Ecto neural progenitor cell (in vitro differentiated cells): ENCODE measurements at places on chromosomes 6 and 20.

DNA sequence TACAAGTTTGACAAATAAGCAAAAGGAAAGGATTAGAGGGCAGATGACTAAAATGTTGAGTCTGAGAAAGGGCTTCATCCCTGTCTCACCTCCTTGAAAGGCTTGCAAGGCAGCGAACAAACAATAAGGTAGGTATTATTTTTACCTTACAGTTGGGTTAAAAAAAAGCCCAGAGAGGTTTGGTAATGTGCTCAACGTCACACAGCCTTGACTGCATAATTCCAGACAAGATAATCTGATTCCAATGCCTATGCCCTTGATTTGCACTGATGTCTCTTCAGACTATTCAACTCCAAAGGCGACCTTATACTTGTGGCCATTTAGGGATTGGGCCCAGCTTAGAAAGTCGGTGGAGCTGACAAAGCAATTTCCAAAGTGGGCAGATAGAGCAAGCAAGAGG, 1.7 kb downstream of the ARG1 start:
- DNase-seq: no peak

GRCh38 chr20:46014517-46015396, 6.0 kb downstream of the MMP9 start:
- DNase-seq: no peak

DNA sequence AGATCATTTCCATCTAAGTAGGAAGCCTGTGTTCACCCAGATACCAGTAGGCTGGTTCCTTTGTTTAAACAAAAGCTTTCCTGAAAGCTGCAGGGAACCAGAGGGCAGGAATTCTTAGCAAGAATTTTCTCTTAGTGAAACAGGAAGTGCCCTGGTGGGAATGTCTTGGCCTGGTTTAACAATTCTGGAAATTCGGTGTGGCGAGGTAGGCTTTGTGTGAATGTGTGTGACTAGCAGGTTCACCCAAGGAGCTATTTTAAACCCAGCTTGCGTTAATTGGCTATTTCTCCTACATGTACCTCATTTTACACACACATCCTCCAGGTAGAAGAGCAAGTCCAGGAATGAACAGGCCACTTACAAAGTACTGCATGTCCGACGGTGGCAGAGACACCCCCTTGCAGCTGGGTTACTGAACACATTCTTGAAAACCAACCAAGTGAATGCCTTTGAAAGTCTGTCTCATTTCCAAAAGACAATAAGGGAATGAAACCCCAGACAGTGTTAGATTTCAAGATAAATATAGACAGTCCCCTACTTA, 64.6 kb downstream of the GFOD1 start:
- DNase-seq: no peak

DNA sequence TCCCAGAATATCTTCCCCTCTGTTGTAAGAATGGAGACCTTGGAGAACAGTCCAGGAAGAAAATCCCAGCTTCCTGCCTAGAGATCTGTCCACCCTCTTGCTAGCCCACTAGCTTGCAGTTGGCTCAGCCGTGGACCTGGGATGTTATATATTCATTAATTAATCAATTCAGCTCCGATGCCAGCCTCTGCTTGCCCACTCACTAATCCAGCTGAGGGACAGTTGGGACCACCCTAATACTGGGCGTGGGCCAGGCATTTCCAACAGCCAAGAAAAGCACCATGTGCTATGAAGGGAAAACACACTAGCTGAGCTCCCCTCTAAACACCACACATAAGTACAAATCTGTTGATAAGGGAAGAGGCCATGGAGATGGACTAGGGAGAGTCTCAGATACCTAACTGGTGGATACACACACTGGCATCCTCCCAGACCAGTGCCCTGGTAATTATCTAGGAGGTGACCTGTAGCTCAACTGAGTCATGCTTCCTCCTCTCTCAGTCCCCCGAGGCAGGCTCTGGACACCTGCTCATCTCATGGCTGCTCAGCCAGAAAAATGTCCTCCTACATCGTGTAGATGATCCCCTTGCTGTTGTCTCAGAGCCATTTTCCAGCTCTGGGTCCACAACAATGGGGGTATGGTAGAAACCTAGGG, 78.9 kb downstream of the ANKRD60 start:
- DNase-seq: no peak

DNA sequence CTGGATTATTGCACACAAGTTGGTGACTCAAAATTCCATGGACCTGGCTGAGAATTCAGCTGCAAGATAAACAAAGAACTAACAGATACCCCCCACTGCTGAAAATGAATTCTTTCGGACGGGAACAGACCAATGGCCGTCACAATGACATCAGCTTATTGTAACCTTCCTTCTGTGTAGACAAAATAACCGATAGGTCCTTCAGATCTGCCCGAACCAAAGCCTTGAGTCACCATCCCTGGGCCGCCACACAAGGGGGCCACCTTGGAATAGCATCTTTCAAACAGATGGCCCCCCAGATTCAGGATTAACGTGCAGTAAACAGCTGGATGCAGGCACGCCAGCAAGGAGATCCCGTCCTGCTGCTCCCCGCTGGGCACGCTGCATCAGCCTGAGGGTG, 214.0 kb upstream of the EXOC2 start:
- no peak for DNase-seq

DNA sequence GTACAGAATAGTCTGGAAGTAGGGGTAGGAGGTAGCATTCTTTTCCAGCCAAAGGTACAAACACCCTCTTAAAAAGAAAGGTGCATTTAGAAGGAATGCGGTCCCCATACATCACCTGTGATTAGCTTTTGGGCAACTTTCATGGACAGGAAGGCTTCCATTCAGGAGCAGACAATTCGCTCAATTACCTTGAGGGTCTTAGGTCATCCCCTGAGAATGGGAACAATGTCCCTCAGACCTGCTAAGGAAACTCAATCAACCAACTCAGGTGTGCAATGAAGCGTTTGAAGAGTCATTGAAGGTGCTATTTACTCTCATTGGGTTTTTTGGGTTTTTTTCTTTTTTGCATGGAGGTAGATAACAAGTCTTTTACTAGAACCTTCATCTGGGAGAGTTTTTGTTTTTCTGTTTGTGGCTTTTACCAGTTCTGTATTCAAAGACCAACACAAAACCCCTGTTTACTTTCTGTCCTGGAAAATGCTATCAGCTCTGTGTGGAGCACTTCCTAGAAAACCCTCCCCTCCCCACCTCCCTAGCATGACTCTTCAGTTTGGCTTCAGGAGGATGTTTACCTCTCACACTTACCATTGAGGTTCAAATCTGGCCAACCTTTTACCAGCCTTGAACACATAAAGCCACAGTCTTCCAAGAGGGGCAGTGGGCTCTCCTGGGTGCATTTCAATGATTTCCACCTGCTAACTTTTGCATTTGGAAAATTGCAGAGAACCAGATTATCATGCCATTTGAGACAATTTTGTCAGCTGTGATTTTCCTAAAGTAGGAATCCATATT, 271.2 kb upstream of the PRDM1 start:
- no peak for DNase-seq

DNA sequence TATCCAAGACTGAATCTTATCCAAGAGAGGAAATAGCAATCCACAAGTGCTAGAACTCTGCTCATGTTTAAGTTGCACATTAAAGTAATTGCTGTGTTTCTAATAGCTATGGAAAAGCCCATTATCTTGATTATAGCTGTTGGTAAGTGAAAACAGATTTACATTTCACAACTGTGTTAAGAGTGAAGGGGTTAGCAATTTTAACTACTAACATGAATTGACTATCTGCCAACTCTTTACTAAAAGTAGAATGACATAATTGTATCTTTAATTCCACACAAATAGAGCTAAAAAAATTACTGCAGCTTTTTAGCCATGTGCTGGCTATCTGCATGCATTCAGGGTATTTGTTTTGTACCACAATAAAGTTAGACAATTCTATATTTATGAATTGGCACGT, 277.9 kb upstream of the IRAK1BP1 start:
- no peak for DNase-seq

GRCh38 chr6:88445188-88445965, 279.2 kb upstream of the CNR1 start:
- DNase-seq: no peak

GRCh38 chr6:105196076-105196475, 16.3 kb upstream of the POPDC3 start:
- no peak for DNase-seq

GRCh38 chr6:130730600-130730999, 96.6 kb upstream of the SMLR1 start:
- DNase-seq: no peak

DNA sequence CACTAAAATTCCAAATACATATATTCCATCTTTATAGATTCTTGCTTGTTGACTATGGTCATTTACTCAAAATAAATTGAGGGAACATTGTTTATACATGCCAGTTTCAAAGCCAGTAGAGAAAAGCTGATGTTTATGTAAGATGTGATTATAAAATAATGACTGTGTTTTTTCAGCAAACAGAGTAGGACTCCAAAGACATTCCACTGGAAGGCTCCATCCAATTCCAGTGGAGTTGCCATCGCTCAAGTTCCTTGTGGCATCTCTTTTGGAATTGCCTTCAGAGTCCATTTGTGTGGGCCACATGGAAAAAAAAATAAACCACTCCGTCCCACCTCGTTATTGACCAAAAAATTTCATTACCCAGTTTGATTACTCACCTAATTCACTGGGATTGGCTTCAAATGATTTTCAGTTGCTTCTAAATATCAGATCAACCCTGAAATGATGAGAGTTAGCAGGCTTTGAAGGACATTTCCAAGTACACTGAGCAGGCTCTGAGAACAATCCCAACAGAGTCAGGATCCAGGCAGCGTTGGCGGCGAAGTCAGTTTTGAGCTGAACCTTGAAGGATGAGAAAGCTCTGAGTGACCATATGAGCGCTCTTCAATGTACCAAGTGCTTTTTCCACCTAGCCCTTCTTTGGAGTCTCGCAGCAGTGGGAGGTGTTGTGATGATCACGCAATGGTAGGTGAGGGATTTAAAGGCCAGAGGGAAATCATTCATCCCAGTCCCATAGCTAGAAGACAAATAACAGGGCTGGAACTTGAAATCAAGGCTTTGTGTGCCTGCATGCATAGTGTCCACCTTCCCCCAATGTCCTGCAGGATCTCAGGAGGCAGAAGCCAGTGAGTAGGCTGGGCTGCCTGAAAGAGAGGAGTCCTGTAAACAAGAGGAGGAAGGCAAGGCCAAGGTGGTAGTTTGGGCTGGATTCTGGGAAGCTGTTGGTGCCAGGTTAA, 281.7 kb downstream of the CDC5L start:
- no peak for DNase-seq

- no peak for DNase-seq
Observed at GRCh38 chr20:41702647-41703046, 84.5 kb upstream of the CHD6 start.

DNA sequence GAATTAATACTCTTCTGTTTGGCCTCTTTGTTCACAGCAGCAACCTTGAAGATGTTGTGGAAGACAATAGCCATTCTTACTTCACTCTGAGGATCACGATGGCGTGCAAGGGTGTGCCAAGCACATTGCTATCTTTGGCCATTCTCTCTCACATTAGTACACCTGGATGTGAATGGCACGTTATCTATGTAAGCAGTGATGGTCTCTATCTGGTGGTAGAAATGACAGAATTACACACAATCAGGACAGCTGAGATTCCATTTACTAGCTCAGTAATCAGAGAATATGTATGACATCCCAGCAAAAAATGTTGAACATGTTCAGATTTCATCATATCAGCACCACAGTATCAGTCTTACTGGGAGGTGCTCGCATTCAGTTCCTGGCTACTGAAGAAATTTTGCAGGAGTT, 116.2 kb downstream of the LCA5 start:
- no peak for DNase-seq

- DNase-seq: no peak
Observed at GRCh38 chr6:111982681-111983080, 71.2 kb upstream of the CCN6 start.

DNA sequence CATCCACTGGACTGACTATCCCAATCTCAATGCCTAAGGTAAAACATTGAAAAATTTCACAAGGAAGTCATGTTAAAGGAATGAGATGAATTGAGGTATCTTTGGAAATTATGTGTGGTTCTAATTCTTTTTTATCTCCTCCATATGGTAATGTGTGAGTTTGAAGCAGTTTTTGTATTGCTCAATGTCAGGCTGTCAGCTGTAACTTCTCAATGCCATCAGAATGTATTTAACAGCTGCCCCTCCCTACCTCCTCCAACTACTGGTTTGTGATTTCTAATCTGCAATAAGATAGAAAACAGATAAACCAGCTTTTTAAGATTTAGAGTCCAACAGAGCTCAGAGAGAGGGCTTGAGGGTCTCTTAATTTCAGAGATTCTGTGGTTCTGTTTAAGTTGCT, 1005.8 kb upstream of the ADGRB3 start:
- DNase-seq: no peak

DNA sequence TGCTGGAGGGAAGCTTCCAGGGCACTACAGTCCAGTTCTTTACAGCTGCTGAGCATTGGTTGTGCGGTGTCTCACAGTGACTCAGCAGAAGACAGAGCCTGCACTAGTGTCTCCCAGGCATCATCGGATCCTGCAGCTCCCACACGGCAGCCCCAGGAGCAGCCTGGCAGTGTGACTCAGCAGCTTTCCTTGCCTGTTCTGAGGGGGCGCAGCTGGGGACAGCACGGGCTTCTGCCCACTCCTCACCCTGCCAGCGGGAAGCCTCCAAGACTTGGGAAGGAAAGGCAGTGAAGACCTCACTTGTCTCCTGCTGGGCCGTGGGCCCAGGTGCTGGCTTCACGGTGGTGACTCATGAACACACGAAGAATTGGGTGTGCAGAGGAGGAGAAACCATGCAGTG, 165.4 kb downstream of the SYNDIG1 start:
- no peak for DNase-seq

DNA sequence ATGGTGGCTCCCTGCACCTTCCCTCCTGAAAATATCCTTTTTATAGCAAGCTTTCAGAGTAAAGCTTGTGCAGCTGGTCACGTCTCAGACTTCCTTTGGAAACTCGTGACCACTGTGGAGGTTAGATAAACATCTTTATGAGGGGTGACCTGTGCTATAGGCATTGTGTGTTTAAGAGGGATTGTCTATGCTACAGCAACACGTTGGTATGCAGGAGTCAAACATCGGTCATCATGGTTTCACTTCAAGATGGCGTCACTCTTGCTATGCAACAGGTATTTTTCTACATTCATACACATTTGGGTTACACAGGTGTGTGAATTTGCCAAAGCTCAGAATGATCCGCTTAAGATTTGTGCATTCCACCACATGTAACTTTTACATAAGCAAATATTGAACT, 14.6 kb upstream of the BLCAP start:
- no peak for DNase-seq

DNA sequence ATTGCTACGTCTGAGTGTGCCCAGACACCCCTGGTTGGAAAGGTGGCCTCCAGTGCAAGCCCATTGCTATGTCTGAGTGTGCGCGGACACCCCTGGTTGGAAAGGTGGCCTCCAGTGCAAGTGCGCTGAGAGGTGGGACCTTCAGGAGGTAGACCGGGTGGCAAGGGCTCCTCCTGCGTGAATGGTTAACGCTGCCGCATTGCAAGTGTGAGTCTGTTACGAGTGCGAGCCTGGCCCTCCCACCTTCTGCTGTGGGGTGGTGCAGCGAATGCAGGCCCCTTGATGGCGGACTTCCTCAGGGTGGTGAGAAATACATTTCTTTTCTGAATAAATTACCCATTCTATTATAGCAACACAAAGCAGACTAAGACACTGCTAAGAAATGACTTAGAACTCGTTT, 208.8 kb downstream of the DLL1 start:
- peak; percentile 38 for DNase-seq

- DNase-seq: no peak
Observed at GRCh38 chr6:22658183-22658582, 88.8 kb downstream of the HDGFL1 start.
